Right renal pelvis (tissue), 4 donors: ENCODE measurements at places on chromosomes 2 and 18.

GRCh38 chr2:142462306-142462705 is 331.5 kb upstream of the LRP1B start:
- DNase-seq, result no peak

DNA sequence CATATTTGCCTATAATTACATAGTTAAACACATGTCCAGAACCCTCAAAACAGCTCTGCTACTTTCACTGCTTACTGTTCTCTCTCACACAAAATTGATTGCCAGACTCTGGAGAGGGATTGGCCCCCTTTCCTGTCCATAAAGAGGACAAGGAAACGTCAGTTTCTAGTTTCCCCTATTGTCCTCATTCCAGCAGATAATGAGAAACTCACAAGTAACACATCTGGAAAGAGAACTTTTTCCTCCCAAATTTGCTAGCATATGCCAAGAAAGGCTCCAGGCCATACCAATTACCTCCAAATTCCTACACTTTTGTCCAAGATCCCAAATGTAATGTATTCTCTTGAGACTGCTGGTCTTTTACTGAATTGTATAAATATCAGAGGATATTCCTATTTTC is 200.5 kb downstream of the EXOC6B start:
- DNase-seq, result no peak

GRCh38 chr2:230010501-230010900 is 58.2 kb downstream of the SLC16A14 start:
- DNase-seq, result no peak

DNA sequence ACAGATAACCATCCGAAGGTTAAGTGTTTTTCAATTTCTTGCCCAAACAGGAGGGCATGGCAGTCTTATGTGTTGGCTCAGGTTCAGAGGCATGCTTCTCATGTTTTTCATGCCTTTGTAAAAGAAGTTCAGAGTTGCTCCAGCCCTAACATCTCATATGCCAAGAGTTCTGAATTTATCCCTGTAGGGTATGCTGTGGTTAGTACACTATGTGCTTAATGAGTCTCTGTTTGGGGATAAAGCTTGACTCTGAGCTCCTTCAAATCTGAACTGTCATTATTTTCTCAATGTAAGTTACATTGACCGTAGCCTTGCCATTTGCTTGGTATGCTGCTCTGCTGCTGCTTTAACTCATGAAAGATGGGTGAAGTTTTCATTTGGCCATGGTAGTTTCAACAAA is 67.9 kb upstream of the PNPT1 start:
- DNase-seq, result no peak
